Renal cortical epithelial cell (primary cell): ENCODE measurements at places on chromosomes 7 and 10.
A peak's percentile ranks its signal among the peaks of the same experiment; 100 is the strongest.

GRCh38 chr10:1040133-1040532, 8.8 kb downstream of the IDI1 start:
- DNase-seq, result no peak

- no peak for DNase-seq
Observed at GRCh38 chr7:69568266-69568665, 30.0 kb upstream of the AUTS2 start.

DNA sequence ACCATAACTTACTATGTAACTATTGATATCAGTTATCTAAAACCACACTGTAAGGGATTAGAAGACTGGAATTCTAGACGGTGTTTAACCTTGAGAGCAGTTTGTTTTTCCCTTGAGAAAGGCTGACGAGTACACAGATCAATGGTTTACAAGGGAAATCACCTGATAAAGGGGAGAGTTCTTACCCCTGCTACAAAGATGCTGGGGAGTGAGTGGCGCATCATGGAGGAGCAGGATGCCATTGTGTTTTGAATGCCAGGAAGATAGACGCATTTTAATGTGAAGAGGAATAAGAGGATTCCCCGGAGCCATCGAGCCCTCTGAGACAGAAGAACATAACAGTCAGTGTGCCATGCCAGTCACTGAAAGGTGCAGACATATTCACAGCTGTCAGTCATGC, 145.2 kb downstream of the PKD1L1 start:
- DNase-seq, result no peak

DNA sequence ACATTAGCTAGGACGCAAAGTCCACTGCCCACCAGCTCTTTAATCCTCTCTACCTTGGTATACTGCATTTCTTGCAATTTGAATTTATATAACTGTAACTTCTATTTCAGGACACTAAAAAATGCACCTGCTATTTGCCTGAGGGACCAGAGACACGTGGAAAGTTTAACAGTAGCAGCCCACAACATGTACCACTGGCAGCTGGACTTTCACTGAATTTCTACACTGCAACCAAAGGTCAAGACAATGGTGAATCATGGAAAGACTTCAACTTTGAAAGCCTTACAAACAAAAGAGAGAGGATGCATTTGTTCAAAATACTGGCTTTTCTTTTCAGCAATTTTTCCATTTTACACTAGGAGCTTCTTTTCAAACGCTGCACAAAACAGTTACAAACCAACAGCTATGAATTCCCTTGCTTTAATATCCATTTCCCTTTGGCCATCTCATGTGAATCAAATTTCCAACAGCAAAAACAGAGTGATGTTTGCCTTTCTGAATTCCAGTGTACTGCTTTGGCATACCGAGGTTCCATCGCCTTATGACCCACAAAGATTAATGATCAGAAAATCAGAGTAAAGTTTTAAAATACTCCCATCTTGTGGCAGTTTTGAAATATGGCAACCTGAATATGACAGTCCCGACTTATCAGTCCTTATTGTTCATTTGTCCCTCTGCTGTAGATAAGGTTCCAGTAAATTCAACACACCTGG, 29.9 kb upstream of the HNRNPH3 start:
- peak; percentile 75 for DNase-seq

- DNase-seq, result peak; percentile 74
Observed at GRCh38 chr7:112064627-112065385, 141.4 kb downstream of the DOCK4 start.
